ENCODE measurements at places on chromosomes 7 and 10. TPM values are rescaled to one million over a fixed set of nuclear protein-coding genes. Genes with fewer than 3 reads are reported as not detected.

Gene ANKRD1
- total RNA-seq = not detected

GRCh38 chr10:117651121-117651520 lies 108.6 kb downstream of the EMX2 start:
- H3K36me3 ChIP-seq = no peaks in the 10 kb centered on the region
- no peak overlapping the region for H3K4me3 ChIP-seq
- no peaks in the 10 kb centered on the region for H3K27me3 ChIP-seq
- no peak overlapping the region for H3K27ac ChIP-seq
- H3K4me1 ChIP-seq = no peaks in the 10 kb centered on the region

DNA sequence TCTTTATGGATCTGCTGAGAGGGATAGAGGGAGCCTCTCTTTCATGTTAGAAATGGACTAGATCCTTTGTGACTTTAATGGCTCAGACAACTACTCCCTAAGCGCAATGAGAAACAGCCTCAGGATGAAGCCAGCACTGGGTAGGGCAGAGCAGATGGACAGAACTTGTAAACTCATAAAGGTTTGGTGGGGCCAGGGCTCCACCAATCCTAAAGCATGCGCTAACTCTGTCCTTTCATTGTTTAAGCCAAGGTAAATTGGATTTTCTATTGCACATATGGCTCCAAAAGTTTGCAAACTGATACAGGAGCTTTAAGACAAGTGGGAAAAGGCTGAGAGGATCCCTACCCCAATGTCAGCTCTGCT lies 178.1 kb upstream of the MEOX2 start:
- no peak for DNase-seq
- no peak overlapping the region for H3K27ac ChIP-seq
- H3K4me1 ChIP-seq = no peaks in the 10 kb centered on the region
- H3K36me3 ChIP-seq = no peaks in the 10 kb centered on the region
- no peaks in the 10 kb centered on the region for H3K27me3 ChIP-seq

GRCh38 chr10:77541944-77542343 lies 95.7 kb downstream of the KCNMA1 start:
- no peaks in the 10 kb centered on the region for H3K4me1 ChIP-seq
- no peak overlapping the region for H3K27ac ChIP-seq
- H3K4me3 ChIP-seq = no peak overlapping the region
- H3K36me3 ChIP-seq = no peaks in the 10 kb centered on the region
- no peaks in the 10 kb centered on the region for H3K27me3 ChIP-seq
- DNase-seq = no peak

DNA sequence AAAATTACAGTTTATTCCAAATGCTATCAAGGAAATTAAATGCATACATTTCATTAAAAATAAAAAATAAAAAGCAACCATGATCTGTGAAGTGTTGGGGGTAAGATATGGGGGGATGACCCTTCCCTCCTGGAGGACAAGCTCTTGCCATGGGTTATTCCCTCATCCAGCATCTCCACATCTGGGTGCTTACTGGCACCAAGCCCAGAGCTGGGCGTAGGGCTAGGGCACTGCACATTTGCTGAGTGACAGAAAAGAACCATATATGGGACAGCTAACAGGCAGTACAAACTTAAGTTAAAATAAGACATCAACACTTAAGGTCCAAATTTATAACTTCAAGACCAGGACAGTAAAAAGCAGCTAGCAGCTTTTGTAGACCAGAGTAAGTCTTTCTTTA lies 10.2 kb downstream of the CCDC6 start:
- H3K4me3 ChIP-seq = no peak overlapping the region
- H3K36me3 ChIP-seq = no peaks in the 10 kb centered on the region
- no peak overlapping the region for H3K27ac ChIP-seq
- H3K4me1 ChIP-seq = peaks cover 6% of the 10 kb centered on the region

Gene LFNG
- total RNA-seq = 22.3 TPM

Gene RALA
- total RNA-seq = 28.7 TPM

DNA sequence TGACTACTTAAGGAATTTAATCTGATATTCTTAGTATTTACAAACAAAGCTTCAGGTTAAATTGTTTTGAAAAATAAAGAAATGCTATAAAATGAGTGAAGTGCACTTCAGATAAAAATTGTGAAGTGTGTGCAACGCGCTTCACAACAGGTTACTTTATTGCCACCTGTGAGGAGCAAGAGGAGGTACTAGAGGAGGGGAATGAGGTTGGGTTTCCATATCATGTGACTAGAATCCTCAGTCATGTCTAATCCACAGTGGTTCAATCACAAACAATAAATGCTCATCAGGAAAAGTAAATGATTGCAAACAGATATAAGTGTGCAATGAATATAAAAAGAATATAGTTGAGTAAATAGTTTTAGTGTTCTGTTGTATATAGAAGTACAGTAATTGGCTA lies 34.5 kb upstream of the CD36 start:
- no peak overlapping the region for H3K27ac ChIP-seq
- no peaks in the 10 kb centered on the region for H3K36me3 ChIP-seq
- no peaks in the 10 kb centered on the region for H3K4me1 ChIP-seq

- no peaks in the 10 kb centered on the region for H3K4me1 ChIP-seq
- no peaks in the 10 kb centered on the region for H3K36me3 ChIP-seq
- DNase-seq = no peak
- no peak overlapping the region for H3K4me3 ChIP-seq
- no peaks in the 10 kb centered on the region for H3K27me3 ChIP-seq
- no peak overlapping the region for H3K27ac ChIP-seq
These were observed 100.7 kb upstream of the CTTNBP2 start for GRCh38 chr7:117973975-117974374.

Gene NYAP1
- total RNA-seq = 0.40 TPM

Gene TBRG4
- total RNA-seq = 111 TPM

Gene FFAR4
- 2.5 TPM for total RNA-seq

Gene STEAP4
- total RNA-seq = 7.2 TPM

Gene CYP26C1
- not detected for total RNA-seq

DNA sequence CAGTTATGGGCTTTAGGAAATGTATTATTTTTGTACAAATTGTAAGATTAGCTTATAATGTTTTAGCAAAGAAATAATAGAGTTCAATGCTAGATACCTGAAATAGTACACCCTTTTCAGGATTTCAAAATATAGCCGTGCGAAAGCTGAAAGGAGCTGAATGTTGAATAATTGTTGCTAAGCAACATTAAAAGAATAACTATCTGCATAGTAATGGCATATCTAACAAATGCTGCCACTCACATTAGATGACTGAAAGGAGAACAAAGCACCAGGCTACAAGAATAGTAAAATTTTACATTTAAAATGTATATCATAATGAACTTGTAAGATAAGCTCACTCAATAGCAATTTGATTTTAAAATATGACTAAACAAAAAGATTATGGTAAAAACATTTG lies 82.5 kb downstream of the SDHAF3 start:
- no peak overlapping the region for H3K4me3 ChIP-seq
- DNase-seq = no peak
- H3K27ac ChIP-seq = no peak overlapping the region
- no peaks in the 10 kb centered on the region for H3K27me3 ChIP-seq

Gene ASIC3
- total RNA-seq = 3.4 TPM

Gene NPC1L1
- 0.70 TPM for total RNA-seq

Gene AZGP1
- 30.3 TPM for total RNA-seq

DNA sequence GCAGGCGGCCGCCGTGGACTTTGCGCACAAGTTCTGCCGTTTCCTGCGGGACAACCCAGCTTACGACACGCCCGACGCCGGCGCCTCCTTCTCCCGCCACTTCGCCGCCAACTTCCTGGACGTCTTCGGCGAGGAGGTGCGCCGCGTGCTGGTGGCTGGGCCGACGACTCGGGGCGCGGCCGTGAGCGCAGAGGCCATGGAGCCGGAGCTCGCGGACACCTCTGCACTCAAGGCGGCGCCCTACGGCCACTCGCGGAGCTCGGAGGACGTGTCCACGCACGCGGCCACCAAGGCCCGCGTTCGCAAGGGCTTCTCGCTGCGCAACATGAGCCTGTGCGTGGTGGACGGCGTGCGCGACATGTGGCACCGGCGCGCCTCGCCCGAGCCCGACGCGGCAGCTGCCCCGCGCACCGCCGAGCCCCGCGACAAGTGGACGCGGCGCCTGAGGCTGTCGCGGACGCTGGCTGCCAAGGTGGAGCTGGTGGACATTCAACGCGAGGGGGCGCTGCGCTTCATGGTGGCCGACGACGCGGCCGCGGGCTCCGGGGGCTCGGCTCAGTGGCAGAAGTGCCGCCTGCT lies 14.1 kb downstream of the SH2B2 start:
- no peak overlapping the region for H3K27ac ChIP-seq
- DNase-seq = no peak
- no peak overlapping the region for H3K4me3 ChIP-seq
- peaks cover 18% of the 10 kb centered on the region for H3K4me1 ChIP-seq

GRCh38 chr10:88880282-88881076 lies 434 bp downstream of the STAMBPL1 start:
- DNase-seq = peak; percentile 84
- H3K27me3 ChIP-seq = no peaks in the 10 kb centered on the region
- H3K4me3 ChIP-seq = peak overlapping the region; percentile 88
- H3K4me1 ChIP-seq = peaks cover 30% of the 10 kb centered on the region
- H3K27ac ChIP-seq = peak overlapping the region; percentile 98

DNA sequence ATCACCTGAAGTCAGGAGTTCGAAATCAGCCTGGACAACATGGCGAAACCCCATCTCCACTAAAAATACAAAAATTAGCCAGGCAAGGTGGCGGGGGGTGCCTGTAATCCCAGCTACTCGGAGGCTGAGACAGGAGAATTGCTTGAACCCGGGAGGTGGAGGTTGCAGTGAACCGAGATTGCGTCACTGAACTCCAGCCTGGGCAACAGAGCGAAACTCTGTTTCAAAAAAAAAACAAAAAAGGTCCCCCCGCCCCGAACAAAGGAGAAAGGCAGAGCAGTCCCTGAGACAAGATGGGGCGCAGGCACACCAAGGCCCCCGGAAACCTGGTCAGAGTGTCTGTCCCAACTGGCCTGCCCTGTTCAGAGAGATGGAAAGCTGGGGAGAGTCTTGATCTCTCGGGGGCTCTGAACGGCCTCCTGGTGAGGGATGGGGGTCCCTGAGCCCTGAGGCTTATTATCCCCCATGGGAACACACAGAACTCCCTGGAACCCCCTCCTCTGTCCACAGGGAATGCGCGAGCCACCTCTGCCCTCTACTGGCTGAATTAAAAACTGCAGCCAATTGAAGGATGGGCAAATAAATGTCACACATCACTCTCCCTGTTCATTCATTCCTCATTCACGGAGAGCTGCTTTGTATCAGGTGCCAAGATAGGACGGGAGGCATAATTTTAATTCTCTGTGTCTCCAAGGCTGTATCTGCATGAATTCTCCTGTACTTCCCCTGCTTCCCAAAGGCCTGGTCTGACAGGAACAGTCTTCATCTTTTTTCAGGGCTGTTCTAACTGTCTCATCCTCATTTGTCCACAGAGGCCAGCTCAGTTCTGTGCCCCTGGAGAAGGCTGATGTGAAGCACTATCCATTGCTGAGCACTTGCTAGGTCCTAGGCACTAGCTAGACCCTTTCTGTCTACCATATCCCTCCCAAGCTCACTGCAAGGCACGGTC lies 28.9 kb downstream of the MAT1A start:
- H3K27me3 ChIP-seq = no peaks in the 10 kb centered on the region
- no peak for DNase-seq
- no peak overlapping the region for H3K4me3 ChIP-seq
- H3K36me3 ChIP-seq = no peaks in the 10 kb centered on the region
- no peak overlapping the region for H3K27ac ChIP-seq

DNA sequence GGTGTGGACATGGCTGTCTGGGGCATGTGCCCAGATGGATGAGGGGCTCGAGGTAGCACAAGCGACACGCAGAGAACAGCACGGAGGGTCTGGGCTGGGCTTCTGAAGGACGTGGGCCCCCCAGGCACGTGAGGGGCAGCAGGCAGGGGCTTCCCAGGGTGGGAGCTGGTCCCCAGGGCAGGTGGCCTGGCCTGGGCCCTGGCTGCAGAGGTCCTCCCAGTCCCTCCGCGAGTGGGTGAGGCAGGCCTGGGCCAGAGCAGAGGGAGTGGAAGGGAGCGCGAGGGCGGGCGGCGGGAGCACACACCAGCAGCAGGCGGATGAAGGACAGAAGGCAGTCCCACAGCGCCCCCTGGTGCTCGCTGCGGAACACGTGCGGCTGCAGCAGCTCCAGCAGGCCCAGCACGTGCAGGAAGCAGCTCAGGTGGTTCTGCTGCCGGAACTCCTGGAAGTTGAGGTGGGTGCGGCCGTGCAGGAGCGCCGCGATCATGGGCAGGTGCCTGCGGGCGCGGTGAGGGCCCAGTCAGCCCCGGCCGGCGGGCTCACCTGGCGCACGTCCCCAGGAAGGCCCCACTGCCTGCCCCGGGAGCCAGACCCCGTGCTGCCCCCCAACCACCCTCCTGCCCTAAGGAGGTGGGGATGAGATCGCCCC lies 14.7 kb upstream of the MICALL2 start:
- H3K27ac ChIP-seq = peak overlapping the region; percentile 15
- no peaks in the 10 kb centered on the region for H3K27me3 ChIP-seq
- peaks cover 87% of the 10 kb centered on the region for H3K36me3 ChIP-seq
- DNase-seq = peak; percentile 70
- H3K4me1 ChIP-seq = no peaks in the 10 kb centered on the region

Gene ACTL6B
- total RNA-seq = not detected

Gene LLCFC1
- total RNA-seq = not detected

DNA sequence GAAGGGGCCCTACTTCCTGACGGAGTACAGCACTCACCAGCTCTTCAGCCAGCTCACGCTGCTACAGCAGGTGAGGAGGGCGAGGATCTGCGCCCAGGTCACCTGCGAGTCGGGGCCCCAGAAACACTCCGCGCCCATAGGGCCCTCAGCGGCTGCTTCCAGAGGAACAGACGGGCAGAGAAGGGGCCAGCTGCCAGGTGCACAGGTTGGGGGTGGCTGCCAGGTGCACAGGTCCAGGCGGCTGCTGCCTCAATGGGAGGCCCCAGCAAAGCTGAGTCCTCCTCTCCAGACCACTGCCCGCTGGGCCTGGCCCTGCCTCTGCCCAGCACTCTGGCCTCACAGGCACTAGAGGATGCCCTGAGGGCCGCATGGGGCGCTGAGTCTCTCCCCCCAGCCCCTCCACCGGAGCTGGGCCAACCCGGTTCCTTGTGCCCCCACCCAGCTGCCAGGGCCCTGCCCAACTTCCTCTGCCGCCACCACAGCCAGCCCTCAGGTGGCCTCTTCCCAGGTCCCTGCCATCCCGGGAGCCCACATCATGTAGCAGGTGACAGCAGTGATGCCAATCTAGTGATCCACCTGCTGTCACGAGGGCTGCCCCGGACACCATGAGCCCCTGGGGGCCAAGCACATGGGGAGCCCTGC lies 17.0 kb upstream of the UTF1 start:
- DNase-seq = no peak
- H3K27me3 ChIP-seq = no peaks in the 10 kb centered on the region
- no peak overlapping the region for H3K4me3 ChIP-seq

Gene HOXA6
- 45.0 TPM for total RNA-seq
